ENCODE measurements at places on chromosomes 7 and 10.

- DNase-seq: no peak
Observed at GRCh38 chr10:114933588-114933987, 4.4 kb upstream of the TRUB1 start.

DNA sequence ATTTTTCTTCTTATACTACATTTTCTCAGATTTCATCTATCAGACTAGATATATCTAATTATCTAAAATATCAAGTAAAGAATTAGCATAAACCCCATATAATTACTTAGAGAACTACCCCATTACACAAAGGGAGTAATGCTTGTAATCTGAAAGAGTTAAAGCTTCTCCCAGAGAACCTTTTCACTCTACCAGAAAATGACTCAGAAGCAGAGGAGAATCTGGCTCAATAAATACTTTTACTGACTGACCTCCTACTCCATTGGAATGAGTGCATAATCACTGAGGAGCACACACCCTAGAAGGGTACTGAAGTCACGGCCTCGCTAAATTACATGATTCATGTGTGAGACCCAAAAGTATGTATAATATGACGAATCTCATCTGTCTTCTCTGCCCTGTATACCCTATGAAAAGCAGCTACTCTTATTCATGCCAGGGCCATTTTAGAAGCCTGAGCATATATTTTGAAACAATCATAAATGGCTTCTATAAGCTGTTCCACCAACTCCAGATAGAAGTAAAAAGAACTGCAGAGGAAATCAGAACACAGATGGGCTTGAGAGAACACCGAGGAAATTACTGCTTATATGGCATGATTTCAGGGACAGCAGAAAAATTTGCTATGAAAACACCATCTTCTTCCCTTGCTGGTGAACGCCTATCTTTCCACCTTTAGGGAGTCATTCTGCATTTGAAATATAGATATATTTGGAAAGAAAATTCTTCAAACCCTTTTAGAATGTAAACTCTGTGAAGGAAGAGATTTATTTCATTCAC is 32.7 kb downstream of the DNMBP start:
- no peak for DNase-seq

- DNase-seq: no peak
Observed at GRCh38 chr10:43126759-43127424, 11.4 kb upstream of the CSGALNACT2 start.

GRCh38 chr10:126723226-126723625 is 52.7 kb upstream of the C10orf90 start:
- DNase-seq: no peak

GRCh38 chr7:151794508-151795167 is 82.3 kb downstream of the PRKAG2 start:
- DNase-seq: no peak

GRCh38 chr10:117948493-117948892 is 98.2 kb downstream of the RAB11FIP2 start:
- DNase-seq: no peak

GRCh38 chr7:143318661-143319060 is 2.8 kb downstream of the CLCN1 start:
- DNase-seq: no peak

- DNase-seq: no peak
Observed at GRCh38 chr7:158573310-158573709, 14.3 kb downstream of the PTPRN2 start.

GRCh38 chr7:22942191-22942590 is 71.7 kb downstream of the HYCC1 start:
- DNase-seq: no peak

GRCh38 chr10:98621630-98622029 is 174.9 kb upstream of the HPS1 start:
- DNase-seq: no peak

- peak; percentile 6 for DNase-seq
Observed at GRCh38 chr7:159056737-159057136, 87.9 kb downstream of the VIPR2 start.

DNA sequence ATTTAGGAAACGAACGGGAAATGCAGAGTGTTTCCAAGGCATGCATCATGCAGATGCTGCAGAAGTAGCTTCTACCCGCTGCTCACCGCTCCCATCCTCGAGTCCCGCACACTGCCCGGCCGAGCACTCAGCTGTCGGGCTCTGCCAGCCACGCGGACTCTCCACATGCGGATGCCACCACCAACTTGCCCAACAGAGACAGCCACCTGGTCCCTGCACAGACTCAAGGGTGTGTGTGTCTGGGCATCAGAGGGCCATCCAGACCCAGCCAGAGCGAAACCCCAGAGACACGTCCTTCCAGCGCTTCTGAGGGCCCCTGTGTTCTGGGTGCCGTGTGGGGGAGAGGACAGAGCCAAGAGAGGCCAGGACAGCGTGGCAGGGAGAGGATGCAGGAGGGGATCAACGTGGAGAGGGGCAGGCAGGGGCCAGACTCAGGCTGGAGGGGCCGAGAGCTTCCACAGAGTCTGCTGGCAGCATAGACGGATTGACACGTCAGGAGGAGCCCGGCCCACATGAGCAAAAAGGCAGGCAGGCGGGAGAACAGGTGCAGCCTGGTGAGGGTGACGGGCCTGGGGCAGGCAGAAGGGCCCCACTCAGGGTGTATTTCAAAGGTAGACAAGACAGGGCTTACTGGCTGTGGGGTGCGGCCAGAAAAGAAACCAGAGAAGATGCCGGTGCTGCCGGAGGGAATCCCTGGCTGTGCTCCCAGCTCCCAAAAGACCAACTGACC is 18.3 kb downstream of the GPER1 start:
- DNase-seq: no peak
